ENCODE measurements at places on chromosomes 13 and 19. TPM values are rescaled to one million over a fixed set of nuclear protein-coding genes. Genes with fewer than 3 reads are reported as not detected.

GRCh38 chr13:80348750-80349149 lies 7.8 kb upstream of the SPRY2 start:
- DNase-seq = no peak
- no peak overlapping the region for H3K4me3 ChIP-seq
- peaks cover 3% of the 10 kb centered on the region for H3K27me3 ChIP-seq

DNA sequence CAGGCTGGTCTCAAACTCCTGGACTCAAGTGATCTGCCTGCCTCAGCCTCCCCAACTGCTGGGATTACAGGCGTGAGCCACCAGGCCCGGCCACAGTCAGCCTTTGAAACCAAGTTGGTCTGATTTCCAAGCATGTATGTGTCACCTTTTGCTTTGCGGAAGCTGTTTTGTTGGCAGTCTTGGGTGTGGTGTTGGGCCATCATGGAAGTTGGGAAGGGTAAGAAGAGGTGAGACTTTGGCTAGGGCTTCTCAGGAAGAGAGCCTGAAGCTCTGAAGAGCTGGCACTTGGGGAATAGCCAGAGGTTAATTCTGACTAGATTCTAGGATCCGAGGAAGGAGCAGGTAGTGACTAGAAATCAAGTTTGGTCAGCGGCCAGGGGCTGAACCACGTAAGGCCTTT lies 2.8 kb downstream of the RSPH6A start:
- no peaks in the 10 kb centered on the region for H3K27me3 ChIP-seq
- no peak overlapping the region for H3K27ac ChIP-seq
- no peak overlapping the region for H3K4me3 ChIP-seq
- no peak for DNase-seq
- peaks cover 18% of the 10 kb centered on the region for H3K4me1 ChIP-seq

- no peak for DNase-seq
- no peaks in the 10 kb centered on the region for H3K36me3 ChIP-seq
- H3K4me1 ChIP-seq = no peaks in the 10 kb centered on the region
- no peak overlapping the region for H3K27ac ChIP-seq
- no peak overlapping the region for H3K4me3 ChIP-seq
Observed at GRCh38 chr13:58087566-58087965, 456.0 kb downstream of the PCDH17 start.

DNA sequence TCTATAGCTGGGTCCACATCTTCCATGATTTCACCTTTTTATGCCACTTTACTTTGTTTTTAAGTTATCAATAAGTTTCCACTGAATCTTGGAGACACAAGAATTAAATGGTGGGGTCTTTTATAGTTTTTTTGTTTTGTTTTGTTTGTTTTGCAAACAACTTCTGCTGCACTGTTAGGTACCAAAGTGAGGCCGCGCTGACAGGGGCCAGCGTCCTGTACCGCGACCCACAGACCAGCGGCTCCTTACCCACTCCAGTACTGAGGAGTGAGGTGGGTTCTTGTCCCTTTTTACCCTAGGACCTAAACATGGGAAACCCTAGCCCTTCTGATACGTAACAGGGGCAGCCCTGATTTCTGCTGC lies 75.8 kb upstream of the MCF2L start:
- H3K4me3 ChIP-seq = no peak overlapping the region
- peaks cover 9% of the 10 kb centered on the region for H3K4me1 ChIP-seq
- H3K27me3 ChIP-seq = no peaks in the 10 kb centered on the region

- H3K27me3 ChIP-seq = no peaks in the 10 kb centered on the region
- H3K4me1 ChIP-seq = peaks cover 6% of the 10 kb centered on the region
- no peak overlapping the region for H3K4me3 ChIP-seq
- H3K27ac ChIP-seq = no peak overlapping the region
- no peaks in the 10 kb centered on the region for H3K36me3 ChIP-seq
- DNase-seq = no peak
Observed at GRCh38 chr19:14603990-14604387, 21.1 kb downstream of the CLEC17A start.

SULT2A1 gene
- not detected for total RNA-seq

CGB2 gene
- not detected for total RNA-seq
